ENCODE measurements at places on chromosomes 1 and 21. TPM values are rescaled to one million over a fixed set of nuclear protein-coding genes. Genes with fewer than 3 reads are reported as not detected.

GRCh38 chr1:170377440-170377839 is 154.5 kb upstream of the GORAB start:
- DNase-seq = no peak

DNA sequence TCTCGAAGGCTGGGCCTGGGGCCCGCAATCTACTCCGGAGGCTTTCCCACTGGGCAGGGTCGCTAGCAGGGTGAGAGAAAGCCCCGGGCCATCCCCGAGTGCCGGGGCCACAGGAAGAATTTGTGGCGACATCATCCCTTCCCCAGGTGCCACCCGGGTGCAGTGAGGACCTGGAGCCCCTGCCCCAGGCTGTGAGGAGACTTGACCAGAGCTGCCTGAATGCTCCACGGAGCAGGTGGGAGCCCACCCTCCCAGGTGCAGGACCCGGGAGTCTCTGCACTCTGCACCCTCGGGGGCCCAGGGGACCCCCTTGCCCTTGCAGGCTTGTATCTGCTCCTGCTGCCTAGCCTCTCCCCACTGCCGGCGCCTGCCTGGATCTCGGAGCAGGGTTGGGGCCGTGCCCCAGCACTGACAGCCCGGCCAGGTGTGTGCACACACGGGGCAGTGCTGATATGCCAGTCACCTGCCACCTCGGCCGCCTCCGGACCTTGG is 67.5 kb upstream of the RGS7 start:
- no peak for DNase-seq

- peak; percentile 33 for DNase-seq
Measured at GRCh38 chr1:54404939-54405897, 976 bp downstream of the SSBP3 start.

GRCh38 chr1:15668089-15668754 is 15.9 kb upstream of the PLEKHM2 start:
- no peak for DNase-seq

DNA sequence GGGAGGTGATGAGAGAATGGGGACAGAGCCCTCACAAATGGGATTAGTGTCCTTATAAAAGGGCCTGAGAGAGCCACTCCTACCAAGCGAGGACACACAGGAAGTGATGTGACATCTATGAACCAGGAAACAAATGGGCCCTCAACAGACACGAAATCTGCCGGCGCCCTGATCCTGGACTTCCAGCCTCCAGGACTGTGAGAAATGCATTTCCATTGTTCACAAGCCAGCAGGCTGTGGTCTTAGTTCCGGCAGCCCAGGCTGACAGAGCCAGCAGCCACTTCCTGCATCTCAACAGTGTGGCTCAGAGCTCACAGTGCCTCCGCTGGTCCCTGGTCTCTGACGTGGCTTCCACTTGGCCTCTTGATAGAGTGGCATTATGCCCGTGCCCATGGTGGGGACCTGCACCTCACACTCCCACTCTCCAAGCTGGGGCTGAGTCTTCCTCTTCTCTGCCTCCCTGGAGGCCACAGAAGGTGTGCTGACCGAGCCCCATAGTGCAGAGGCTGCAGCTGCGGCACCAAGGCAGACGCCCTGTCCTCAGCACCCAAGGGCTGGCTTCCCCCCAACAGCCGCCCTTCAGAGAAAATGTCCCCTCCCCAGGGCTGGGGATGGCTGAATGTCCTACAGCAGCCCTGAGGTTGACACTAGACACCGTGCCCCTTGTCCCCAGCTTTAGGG is 44.9 kb downstream of the ACOT7 start:
- peak; percentile 51 for DNase-seq

HPDL gene
- total RNA-seq = 4.5 TPM

DNA sequence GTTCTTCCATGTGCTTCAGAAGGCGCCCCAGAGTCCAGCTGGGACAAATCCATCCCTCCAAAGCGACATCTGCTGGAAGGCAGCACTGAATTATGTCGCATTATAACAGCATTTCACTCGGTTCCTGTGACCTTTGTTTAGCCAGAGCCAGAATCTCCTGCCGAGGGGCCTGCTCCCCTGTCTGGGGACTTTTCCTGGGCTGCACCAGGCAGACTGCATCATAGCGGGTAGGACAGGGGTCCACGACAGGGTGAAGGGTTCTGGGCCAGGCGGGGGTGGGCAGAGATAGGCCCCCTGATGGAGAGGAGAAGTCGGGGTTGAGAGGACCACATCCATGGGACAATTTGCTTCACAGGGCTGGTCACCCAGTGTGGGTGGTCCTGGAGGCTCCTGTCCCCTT is 276.9 kb downstream of the MATN1 start:
- DNase-seq = no peak

DNA sequence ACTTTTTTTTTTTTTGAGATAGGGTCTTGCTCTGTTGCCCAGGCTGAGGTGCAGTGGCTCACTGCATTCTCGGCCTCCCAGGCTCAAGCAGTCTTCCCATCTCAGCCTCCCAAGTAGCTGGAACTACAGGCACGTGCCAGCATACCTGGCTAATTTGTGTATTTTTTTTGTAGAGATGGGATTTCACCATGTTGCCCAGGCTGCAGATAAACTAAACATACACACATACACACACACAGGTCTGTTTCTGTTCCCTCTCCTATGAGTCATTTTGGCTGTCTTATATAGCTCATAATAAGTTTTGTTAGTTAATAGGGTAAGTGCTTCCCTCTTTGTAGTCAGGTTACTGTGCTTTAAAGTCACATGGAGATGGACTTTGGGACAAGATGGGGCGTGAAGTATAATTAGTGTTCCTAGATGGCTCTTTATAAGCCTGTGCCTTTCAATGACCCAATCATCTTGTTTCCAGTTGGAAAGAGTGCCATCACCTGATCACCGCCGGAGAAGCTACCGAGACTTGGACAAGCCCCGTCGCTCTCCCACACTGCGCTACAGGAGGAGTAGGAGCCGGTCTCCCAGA is 9.1 kb downstream of the PRPF38A start:
- no peak for DNase-seq

GRCh38 chr1:162373541-162374260 is 3.0 kb downstream of the SPATA46 start:
- DNase-seq = no peak

- no peak for DNase-seq
Measured at GRCh38 chr1:93680076-93680419, 1.6 kb downstream of the BCAR3 start.

CFAP107 gene
- total RNA-seq = not detected

- no peak for DNase-seq
Measured at GRCh38 chr1:96660503-96660902, 61.1 kb upstream of the PTBP2 start.

RGS7 gene
- not detected for total RNA-seq

GRCh38 chr1:109996476-109996875 is 11.9 kb downstream of the AHCYL1 start:
- no peak for DNase-seq

DNA sequence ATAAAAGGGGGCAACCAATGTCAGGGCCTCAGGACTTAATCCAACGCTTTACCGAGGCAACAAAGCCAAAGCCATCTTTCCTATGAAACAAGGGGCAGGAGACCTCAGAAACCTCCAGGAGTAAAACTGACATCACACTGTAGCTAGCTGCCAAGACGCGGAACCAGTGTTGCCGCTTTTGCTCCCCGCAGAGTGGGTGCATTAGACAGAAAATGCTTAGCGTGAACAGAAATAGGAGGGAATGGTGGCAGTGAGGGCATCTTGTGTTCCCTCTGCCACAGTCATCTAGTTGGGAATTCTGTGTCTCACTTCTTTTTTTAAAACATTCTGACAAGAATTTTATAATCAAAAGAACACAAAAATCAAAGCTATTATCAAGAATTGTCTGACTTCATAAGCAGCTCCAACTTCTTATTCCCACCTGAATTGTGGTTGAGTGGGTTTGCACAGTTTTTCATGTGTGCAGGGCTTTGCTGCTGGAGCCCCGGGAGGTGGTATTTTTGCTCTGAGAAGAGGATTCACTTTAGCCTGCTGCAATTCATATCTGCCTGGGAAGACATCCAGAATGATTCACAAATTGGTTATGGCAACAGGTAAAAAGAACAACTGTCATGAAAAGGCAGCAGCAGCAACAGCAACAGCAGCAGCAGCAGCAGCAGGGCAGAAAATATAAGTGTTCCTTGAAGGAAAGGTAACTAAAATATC is 82.2 kb upstream of the DIRAS3 start:
- no peak for DNase-seq

GRCh38 chr1:230382001-230382491 is 44.1 kb downstream of the PGBD5 start:
- no peak for DNase-seq

GRCh38 chr1:77047978-77048614 is 171.1 kb downstream of the PIGK start:
- DNase-seq = no peak

All from activated T-cell treated with anti-CD3 and anti-CD28 coated beads, Interleukin-2, amount 50 U/mL, for 72 hours (primary cell).